CD4-positive, alpha-beta memory T cell (primary cell): ENCODE measurements at places on chromosomes 11 and 22.

GRCh38 chr22:24108073-24108472, 73.2 kb upstream of the SUSD2 start:
- DNase-seq: no peak

DNA sequence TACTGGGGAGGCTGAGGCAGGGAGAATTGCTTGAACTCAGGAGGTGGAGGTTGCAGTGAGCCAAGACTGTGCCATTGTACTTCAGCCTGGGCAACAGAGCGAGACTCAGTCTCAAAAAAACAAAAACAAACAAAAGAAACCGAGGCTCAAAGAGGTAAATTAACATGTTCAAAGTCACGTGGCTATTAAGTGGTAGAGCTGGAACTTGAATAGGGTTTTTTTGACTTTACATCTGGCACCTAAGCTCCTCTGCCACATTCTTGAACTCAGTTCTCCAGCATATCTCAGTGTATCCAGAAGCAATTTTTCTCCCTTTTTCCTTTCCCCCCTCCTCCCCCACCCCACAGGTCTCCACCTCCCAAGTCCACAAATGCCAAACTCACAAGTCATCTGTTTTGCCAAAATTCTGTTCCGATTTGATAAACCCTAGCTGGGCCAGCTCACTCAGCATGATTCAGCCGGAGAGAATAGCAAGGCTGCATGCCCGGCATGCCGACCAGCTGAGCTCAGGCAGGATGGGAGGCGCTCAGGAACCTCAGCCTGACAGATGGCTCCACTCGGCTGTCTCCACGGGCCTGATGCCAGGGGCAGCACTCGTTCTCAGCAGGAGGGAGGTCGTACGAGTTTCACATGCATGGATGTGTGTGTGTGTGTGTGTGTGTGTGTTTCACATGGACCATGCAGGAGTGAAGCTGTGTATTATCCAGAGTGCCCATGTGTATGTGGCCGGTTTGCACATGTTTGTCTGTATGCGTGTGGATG, 63.2 kb upstream of the RRAS2 start:
- no peak for DNase-seq

DNA sequence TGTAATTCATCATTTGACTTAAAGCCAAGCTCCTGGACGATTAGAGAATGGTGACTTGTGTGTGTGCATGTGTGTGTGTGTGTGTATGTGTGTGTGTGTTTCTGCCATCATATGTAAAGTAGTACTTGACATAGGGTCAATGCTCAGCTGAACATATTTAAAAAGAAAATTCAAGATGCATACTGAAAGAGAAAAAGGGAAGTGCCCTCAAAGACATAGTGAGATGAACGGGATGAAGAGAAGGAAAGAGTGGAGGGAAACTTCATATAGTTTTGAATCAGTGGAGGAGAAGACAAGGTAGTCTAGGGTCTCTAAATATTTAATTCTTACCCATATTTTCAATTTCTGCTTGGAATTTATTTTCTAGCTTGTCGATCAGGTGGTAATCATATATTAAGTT, 4.0 kb downstream of the TCN1 start:
- DNase-seq: no peak

- DNase-seq: no peak
Observed at GRCh38 chr11:71223081-71223405, 29.3 kb downstream of the SHANK2 start.

- no peak for DNase-seq
Observed at GRCh38 chr22:50086526-50086925, 1.3 kb upstream of the MLC1 start.

DNA sequence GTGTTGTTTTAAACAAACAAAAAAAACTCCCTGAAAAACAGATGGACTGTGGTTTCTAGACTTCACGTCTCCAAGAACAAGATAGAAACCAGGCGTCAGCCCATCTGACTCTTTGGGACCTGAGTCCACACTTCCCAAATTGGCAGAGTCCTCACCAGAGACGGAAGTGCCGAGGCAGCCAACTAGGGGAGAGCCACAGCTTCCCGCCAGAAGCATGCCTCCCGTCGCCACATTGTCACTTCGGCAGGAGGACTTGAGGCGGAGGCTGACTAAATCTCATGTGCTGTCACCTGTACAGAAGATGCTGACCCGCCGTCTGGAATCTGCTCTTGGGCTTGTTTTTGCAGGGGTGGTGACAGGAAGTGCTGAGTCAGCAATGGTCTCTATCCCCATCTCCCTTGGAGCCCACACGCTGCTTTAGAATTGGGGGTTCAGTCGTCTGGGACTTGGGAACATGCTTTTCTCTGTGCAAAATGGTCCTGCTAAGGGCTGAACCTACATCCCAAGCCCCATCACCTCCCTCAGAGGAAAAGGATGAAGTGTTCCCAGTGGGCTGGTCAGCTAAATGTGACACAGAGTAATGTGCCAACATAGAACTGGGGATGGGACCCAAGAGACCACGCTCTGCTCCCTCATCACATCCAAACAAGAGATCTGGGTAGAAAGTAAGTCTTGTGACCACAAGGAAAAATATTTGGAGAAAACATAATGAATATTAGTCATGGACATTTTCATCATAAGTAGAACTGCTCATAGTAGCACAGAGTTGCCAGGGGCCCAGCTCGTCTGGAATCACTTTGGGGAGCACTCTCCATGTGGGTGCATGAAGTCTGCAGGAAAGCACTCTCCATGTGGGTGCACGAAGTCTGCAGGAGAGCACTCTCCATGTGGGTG, 152.9 kb downstream of the SNX19 start:
- DNase-seq: no peak

GRCh38 chr11:65403607-65404121, 17.2 kb downstream of the FRMD8 start:
- DNase-seq: no peak

GRCh38 chr11:64060861-64061444, 25.2 kb downstream of the FLRT1 start:
- peak; percentile 31 for DNase-seq

GRCh38 chr22:50145721-50146438, 24.7 kb upstream of the PANX2 start:
- DNase-seq: no peak

GRCh38 chr11:11858676-11859075, 16.9 kb downstream of the USP47 start:
- DNase-seq: no peak

- DNase-seq: peak; percentile 76
Observed at GRCh38 chr11:64000026-64000739, 13.9 kb downstream of the OTUB1 start.

DNA sequence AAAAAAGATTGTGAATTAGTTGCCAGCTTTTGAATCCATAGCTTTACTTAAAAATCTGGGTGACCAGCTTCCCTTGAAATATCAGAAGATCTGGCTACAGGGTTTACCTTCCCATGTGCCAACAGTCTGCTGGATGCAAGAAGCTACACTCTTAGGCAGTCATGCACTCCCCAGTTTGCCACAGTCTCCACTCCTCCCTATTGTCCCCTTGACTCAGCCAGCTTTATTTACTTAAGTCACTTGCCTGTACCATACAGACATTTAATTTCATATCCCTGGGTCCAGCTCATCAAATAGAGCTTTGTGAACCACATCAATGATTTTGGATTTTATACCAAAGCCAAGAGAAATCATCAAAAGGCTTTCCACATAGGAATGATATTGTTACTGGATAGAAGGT, 12.2 kb downstream of the MCHR1 start:
- DNase-seq: no peak

DNA sequence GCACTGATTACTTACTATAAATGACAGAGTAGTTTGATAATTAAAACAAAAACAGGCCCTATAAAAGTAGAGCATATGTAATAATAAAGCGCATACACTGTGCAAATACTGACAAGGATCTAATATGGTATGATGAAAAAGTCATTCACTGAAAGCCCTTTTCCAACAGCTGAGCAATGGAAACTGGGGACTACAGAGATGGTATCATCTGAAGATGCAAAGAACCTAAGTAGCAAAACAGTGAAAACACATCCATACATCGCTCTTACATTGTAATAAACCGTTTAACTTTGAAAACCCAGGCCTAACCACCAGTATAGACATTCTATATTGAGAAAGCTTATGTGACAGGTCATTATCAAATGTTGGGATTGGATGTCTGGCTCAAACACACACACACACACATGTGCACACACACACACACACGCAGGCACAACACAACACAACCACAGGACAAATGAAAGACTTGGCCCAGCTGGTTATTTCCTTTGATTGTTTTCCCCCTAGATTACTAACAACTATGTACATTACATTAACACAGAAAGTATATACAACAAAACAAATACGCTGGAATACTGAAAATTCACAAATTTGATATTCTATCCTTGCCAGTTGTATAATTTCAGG, 119.5 kb downstream of the APOL5 start:
- DNase-seq: no peak

DNA sequence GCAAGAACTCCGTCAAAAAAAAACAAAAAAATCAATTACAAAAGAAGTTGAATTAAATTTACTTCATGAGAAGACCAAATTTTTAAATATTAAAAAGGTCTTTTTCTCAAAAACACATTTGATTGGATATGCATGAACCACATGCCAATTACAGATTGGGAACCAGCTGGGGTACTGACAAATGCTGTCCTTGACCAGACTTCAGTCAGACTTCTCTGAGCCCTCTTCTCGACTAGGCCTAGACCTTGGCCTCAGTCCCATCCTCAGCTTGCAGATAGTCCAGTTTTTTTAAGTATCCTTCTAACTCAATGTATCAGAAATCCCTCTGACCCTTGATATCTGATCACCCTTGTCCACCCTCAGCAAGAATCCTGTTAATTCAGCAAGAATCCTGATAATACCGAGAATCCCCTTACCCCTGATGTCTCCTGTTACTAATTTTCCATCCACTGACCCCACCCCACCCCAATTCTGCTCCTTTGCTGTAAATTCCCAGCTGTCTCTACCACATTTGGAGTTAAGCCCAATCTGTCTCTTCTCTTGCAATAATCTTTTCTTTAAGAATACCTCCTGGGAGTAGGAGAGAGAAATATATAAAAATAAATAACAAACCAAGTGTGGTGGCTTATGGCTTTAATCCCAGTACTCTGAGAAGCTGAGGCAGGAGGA, 30.9 kb downstream of the OR4D9 start:
- DNase-seq: no peak

DNA sequence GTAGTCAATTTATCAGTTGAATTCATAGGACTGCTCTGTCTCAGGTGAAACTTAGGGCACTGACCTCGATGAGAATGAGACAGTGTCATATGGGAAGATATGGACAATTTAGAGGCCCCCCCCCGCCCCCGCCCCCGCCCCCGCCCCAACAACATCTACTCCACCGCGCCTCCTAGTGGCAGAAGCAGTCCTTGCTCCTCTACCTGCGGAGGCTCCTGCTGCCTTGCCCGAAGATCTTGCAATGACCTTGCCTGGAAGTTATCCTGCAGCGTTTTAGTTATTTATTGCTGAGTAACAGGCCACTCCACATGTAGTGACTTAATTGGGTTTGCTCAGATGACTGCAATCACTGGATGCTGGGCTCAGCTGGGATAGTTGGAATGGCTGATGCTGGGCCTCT, 15.2 kb downstream of the SERPINH1 start:
- peak; percentile 50 for DNase-seq

GRCh38 chr11:75485742-75486141, 40.0 kb downstream of the GDPD5 start:
- DNase-seq: no peak

DNA sequence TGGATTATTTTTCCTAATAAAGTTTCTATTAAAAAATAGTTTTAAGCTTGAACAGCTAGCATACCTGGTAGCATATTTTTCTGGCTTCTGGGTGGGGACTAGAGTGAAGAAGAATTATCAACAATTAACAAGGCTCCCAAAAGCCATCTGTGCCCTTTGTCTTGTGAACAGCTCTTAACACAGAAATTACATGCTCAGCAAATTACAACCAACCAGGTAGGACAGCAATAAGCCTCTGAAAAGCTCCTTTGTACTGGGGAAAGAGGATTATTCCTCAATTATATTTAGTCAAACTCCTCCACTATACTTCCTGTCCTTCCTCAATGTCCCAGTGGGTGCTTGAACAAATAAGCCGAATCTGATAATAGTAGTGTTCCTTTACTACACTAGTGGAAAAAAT, 162.8 kb downstream of the RAB38 start:
- no peak for DNase-seq

DNA sequence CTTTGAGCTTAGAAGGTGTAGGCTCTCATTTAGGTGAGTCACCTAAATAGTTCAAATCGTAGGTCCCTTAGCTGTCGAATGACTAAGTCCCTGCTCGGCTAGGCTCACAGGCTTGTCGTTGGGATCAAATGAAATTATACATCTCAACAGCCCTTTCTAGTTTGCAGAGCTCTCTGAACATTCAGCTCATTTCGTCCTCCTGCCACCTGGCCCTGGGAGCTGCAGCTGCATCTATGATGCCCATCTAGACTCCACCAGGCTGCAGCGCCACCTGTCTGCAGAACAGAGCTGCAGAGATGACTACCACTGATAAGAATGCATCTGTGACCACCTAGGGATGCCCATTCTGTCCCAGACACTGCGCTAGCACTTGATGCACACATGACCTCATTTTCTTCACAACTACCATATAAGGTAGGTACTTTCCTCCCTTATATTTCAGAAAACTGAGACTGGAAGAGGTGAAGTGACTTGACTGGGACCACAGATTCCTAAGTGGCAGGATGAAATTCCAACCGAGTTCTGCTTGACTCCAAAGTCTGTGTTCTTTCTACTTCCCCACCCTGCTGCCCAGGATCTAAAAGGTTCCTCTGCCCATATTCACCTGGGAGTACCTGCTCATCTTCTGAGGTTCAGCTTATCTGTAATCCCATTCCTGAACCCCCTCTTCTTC, 141.1 kb upstream of the NARS2 start:
- no peak for DNase-seq

DNA sequence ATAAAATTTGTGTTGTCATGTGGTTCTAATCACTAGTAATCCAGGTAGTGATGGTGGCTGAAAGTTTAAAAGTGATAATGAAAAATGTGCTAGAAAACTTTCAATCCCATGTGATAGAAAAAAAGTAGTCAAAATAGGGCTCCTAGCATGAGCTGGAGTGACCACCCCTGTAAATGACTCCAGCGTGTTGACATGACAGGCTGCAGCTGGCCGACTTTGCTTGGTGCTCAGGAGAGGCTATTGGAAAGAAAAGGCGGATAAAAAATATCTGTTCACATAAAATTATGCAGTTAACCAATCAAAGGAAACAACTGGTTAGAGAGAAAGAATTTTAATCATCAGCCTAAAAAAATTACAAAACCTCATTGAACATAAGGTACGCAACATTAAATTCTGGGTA, 16.9 kb upstream of the MTCH2 start:
- DNase-seq: no peak

DNA sequence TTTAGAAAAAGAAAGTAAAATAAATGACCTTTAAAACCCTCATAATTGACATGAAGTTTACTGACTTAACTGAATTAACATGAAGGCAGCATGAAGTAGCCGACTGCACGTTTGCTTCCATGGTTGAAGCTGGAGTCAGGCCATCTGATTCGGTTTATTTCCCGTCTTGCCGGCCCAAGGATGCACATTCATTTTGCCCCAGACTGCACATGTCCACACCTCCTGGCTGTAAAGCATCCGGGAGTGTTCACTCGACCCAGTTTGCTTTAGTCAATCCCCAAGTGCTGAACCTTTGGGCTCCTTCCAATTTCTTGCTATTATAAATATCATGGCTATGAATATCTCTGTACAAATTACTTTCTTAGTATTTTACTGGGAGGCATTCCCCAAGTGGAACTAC, 17.7 kb upstream of the TUB start:
- DNase-seq: no peak

GRCh38 chr11:93574638-93575220, 31.5 kb upstream of the SMCO4 start:
- DNase-seq: no peak
